ENCODE measurements at places on chromosomes 3 and 15. TPM values are rescaled to one million over a fixed set of nuclear protein-coding genes. Genes with fewer than 3 reads are reported as not detected.

Gene IL20RB
- 1.7 TPM for total RNA-seq

Gene ATP10A
- 0.31 TPM for total RNA-seq

Gene TGM4
- 0.46 TPM for total RNA-seq

Gene NR1D2
- 9.5 TPM for total RNA-seq
